ENCODE measurements at places on chromosomes 3 and 15. TPM values are rescaled to one million over a fixed set of nuclear protein-coding genes. Genes with fewer than 3 reads are reported as not detected.

The COX5A gene
- 165 TPM for total RNA-seq

The SCN11A gene
- total RNA-seq = 0.09 TPM

The PLSCR5 gene
- total RNA-seq = not detected

The CFAP100 gene
- 0.40 TPM for total RNA-seq

The ACKR4 gene
- 4.2 TPM for total RNA-seq

The IQCF5 gene
- total RNA-seq = not detected

The IL5RA gene
- total RNA-seq = 0.60 TPM

The NEIL1 gene
- 67.7 TPM for total RNA-seq

The CX3CR1 gene
- total RNA-seq = 22.6 TPM

The ITIH4 gene
- total RNA-seq = 10.2 TPM

The POPDC2 gene
- total RNA-seq = 53.2 TPM

The ASB14 gene
- total RNA-seq = not detected

The FAM81A gene
- total RNA-seq = 2.8 TPM

The DLL4 gene
- 7.2 TPM for total RNA-seq

The DAZL gene
- not detected for total RNA-seq

The POLQ gene
- total RNA-seq = 0.37 TPM

The PAQR5 gene
- 20.5 TPM for total RNA-seq

The RARB gene
- 12.9 TPM for total RNA-seq

The FES gene
- 26.2 TPM for total RNA-seq

The IGDCC3 gene
- total RNA-seq = 0.69 TPM

The CNTN6 gene
- not detected for total RNA-seq

The ADGRG7 gene
- total RNA-seq = 2.0 TPM

The REC114 gene
- not detected for total RNA-seq

The NANOGP8 gene
- 0.46 TPM for total RNA-seq
